Activated T-helper 1 cell treated with anti-CD3 and anti-CD28 coated beads, Interleukin-2, amount 50 U/mL, for 16 hours (primary cell): ENCODE measurements at places on chromosomes 1 and 21.

GRCh38 chr1:41492341-41492848 is 7.9 kb upstream of the EDN2 start:
- no peak for DNase-seq

- DNase-seq, result no peak
These were observed 60.8 kb downstream of the COL18A1 start for GRCh38 chr21:45465611-45466329.

GRCh38 chr1:26290122-26290881 is 10.4 kb downstream of the SH3BGRL3 start:
- DNase-seq, result no peak

- DNase-seq, result no peak
These were observed 95.1 kb upstream of the BCAR3 start for GRCh38 chr1:93776728-93777127.

DNA sequence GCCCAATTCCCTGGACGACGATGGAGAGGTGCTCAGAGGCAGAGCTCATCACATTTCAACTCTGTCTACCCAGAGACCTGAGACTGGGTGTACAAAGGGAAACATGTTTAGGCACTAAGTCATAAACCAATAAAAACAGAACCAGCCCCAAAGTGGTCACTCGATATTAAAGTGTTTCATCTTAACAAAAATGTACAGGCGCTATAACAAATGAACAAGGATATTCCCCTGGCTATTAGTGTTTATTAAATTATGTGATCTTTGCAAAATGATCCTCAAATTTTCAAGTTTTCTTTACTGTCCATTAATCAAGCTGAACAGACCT is 43.6 kb downstream of the NPHP4 start:
- DNase-seq, result no peak

- no peak for DNase-seq
These were observed 169.0 kb upstream of the C1orf105 start for GRCh38 chr1:172251486-172251885.

DNA sequence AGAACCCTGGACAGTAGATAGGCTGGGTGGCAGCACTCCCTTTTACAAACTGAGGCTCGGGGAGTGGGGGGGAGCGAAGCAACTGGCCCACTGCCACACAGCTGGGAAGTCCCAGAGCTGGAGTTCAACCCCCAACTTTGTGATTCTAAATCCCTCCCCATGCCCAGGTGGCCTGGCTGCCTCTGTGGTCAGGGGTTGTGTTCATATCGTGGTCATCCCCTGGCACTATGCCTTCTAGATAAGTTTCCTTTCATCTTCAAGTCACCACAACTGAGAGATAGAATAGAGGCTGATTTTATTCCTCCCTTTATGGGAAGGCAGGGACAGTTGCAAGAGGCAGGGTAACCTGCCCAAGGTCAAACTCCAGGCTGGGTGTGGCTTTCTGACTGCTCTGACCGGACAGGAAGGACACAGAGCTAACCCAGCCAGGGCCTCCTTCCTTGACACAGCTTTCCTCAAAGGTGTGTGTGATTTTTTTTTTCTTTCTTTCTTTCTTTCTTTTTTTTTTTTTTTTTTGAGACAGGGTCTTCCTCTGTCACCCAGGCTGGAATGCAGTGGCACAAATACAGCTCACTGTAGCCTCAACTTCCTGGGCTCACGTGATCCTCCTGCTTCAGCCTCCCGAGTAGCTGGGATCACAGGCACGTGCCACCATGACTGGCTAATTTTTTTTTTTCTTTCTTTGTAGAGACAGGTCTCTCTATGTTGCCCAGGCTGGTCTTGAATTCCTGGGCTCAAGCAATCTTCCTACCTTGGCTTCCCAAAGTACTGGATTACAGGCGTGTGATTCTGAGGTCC is 18.4 kb upstream of the TNFRSF1B start:
- DNase-seq, result no peak

DNA sequence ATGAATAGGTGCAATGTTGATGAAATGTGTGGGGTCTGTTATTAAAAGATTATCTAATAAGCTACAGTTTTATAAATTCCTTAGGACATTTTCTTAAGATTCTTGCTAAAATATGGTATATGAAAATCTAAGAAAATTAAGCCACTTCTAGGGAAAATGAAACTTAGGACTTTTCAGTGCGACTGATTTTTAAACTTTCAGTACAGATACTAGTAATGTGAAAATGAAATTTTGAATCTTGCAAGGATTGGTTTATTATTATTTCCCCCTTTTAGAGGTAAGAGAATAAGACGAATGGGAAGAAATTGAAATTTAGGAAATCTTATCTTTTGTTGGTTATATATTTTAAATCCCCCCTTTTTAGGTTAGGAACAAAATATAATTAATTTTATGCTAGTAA is 16.4 kb downstream of the CAPZA1 start:
- no peak for DNase-seq

- DNase-seq, result no peak
These were observed 85.9 kb downstream of the KCNJ15 start for GRCh38 chr21:38342739-38343138.

- no peak for DNase-seq
These were observed 93.3 kb upstream of the COG2 start for GRCh38 chr1:230548997-230549396.

DNA sequence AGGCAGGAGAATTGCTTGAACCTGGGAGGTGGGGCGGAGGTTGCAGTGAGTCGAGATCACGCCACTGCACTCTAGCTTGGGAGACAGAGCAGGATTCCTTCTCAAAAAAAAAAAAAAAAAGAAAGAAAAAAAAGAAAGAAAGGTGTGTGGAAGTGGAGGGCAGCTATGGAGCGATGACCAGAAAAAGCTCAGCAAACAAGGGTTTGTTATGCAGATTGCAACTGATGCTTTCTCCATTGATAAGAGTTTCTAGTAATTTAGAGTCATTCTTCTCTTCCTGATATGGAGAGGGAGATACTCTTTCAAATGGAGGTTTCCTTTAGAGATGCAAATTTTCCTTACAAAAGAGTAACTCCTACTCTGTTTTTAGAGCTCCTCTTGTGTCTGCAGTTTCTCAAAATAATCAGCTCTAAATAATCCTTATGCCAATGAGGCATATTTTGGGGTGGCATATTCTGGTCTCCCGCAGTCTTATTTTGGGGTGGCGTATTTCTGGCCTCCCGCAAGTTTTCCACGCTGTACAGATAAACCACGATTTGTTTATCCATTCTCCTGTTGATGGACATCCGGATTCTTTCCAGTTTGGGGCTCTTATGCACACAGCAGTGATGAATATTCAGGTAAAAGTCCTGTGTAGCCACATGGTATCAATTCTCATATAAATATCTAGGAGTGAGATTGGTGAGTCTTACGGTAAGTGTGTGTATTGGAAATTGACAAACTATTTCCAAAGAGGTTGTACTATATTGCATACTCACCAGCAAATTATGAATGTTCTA is 30.7 kb upstream of the RCC2 start:
- DNase-seq, result no peak

DNA sequence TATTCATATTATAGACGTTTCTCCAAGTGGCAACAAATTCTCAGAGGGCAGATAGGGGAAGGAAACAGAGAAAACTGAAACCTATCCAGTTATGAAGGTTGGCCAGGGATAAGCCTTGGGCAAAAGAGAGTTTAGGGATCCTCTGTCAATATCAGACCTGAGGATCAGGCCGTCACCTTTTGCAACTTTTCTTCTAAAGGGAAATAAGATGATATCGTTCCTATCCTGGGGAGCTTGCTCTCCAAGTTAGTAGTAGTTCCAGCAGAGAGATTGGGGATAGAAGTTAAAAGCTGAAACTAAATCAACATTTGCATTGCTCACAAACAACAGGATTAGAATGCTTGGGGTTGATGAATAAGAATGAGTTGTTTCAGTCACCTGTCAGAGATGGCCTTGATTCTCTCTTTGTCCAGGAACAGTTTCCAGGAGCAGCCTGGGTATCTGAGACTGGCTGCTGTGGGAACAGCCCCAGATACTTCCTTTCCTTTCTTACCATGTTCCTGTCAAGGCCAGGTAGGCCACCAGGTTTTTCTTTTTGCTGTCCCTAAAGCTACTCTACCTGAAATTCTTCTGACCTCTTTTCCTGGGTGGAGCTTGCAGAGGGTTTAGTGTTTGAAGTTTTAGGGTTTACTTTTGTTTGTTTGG is 2.5 kb downstream of the RIIAD1 start:
- no peak for DNase-seq
